ENCODE measurements at places on chromosomes 4 and X.

- no peak for DNase-seq
Measured at GRCh38 chr4:87657525-87657924, 7.4 kb downstream of the DMP1 start.

GRCh38 chr4:56026596-56026995, 77.9 kb downstream of the CEP135 start:
- no peak for DNase-seq

- DNase-seq = no peak
Measured at GRCh38 chrX:150036641-150037040, 98.3 kb upstream of the EOLA2 start.

GRCh38 chr4:182560358-182560757, 317.2 kb downstream of the TENM3 start:
- no peak for DNase-seq

- no peak for DNase-seq
Measured at GRCh38 chr4:25457053-25457715, 80.1 kb downstream of the ANAPC4 start.

- DNase-seq = no peak
Measured at GRCh38 chr4:8067945-8068896, 90.4 kb downstream of the ABLIM2 start.

GRCh38 chr4:184444953-184445309, 29.4 kb downstream of the IRF2 start:
- DNase-seq = peak; percentile 27

GRCh38 chr4:10529291-10530136, 72.3 kb upstream of the ZNF518B start:
- no peak for DNase-seq

DNA sequence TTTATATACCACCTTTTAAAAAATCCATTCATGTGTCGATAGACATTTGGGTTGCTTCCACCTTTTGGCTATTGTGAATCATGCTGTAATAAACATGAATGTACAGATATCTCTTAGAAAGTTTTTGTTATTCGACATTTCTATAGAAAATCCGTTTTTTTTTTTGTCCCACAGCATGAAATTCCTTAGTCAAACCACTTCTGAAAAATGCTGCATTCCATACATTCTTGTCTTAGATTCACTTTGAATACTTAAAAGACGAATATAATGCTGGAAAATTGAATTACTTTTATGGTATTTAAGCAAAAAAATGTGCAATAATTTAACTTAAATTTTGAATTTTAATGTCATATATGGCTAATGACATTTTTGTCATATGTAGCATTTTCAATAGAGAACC, 1345.5 kb downstream of the TECRL start:
- DNase-seq = no peak

- no peak for DNase-seq
Measured at GRCh38 chr4:142557239-142557801, 288.8 kb downstream of the INPP4B start.

DNA sequence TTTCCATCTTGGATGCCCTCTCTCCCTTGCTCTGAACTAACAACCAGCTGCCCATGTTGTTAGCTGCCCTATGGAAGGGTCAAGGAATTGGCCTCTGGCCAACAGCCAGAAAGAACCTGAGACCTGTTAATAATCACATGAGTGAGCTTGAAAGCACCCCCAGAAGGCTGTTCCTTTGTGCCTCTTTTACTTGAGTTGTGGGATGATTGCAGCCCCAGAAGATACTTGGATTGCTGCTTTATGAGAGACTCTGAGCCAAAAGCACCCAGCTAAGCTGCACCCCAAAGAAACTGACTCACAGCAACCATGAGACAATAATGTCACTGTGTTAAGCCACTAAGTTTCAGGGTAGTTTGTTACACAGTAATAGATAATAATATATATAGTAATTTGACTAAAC, 73.3 kb downstream of the FRYL start:
- no peak for DNase-seq

DNA sequence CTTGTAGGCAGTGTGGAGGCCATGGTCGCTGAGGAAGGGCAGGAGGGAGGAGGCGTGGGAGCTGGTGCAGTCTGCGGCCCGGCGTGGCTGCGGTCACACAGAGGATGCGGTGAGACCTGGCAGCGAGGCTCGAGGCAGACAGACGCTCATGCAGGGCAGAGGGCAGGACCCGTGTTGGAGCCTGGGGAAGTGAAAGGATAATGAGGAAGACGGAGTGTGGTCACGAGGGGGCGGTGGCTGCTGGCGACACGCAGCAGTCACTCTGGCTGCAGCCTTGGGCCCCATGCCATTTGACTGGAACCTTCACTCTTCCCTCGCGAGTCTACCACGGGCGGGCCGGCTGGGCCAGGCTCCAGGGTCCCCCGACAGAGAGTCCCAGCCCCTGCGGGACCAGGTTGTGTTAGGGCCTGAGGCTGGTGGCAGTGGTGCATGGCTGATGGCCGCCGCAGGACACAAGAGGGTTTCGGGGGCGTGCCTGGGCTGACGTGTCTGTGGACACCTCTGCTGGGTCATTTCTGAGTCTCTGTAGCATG, 68.8 kb upstream of the HGFAC start:
- DNase-seq = no peak

DNA sequence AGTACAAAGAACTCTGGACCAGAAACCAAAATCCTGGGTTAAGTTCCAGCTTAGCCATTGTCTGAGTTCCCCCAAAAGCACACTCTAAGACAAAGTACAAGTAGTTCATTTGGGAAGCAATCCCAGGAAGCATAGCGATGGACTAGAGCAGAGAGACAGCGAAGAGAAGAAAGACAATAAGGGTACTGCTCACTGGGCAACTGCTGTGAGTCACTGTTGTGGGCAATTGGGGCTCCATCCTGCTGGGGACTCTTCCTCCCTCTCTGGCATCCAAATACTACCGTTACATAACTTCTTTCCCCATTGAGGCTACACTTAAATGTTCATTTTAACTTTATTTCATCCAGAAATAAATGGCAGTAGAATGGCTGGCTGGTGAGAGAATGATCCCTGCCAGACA, 14.1 kb downstream of the SRPX start:
- DNase-seq = no peak

- no peak for DNase-seq
Measured at GRCh38 chr4:27198246-27198645, 337.6 kb downstream of the STIM2 start.

DNA sequence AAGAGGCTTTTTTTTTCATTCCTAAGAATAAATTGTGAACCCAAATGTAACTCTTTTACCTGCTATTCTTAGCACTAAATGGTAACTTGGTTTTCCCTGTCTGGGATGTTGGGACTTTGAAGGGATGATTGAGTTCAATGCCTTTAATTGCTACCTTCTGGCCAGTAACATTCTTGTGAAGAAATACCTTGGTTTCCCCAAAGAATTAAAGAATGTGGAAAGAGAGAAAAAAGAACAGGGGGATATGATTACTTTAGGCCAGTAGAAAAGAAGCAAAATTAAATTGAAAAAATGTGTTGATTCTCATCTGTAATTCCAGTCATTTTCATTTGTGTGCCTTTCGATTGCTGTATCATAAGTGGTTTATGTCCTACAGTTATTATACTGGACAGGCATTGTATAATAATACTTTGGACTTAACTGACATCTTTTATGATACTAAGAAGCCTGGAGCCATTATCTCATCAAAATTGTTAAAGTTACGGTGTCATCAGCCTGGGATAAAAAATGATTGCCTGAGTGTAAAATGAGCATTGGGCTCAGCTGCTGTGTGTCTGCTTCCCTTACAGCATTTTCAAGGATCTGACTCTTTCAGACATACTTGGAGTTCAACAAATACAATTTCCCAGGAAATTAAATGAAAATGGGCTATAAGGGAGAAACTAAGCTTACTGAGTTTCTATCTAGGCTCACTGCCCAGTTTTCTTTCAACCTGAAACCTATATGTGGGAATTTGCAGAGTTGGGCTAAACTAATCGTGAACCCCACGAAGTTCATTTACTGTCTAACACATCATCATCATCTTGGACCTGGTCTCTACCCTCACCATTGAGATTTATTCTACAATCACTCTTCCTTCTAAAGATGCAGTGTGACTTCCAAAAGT, 146.3 kb downstream of the SHROOM3 start:
- DNase-seq = no peak

DNA sequence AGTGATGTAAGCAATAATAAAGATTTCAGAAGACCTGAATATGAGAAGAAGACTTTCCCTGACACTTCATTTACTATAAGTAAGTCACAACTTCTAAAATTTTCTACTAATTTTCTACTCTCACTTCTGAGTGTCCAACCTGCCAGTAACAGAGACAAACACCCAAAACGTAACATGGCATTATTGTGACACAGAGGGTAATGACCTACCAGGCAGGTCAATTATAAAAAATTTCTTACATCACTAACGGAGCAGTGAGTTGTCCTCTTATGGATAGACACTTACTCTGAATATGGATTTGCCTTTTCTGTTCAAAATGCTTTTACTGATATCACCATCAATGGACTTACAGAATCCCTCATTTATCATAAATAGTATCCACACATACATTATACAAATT, 405.9 kb upstream of the MAGEB16 start:
- no peak for DNase-seq

- DNase-seq = no peak
Measured at GRCh38 chrX:17374619-17375366, at the start of gene NHS. Gene NHS (plus strand): TSS chrX:17375200. CDS start chrX:17375758, 558 bp downstream.

- DNase-seq = no peak
Measured at GRCh38 chr4:70538869-70539268, 20.5 kb downstream of the AMTN start.

DNA sequence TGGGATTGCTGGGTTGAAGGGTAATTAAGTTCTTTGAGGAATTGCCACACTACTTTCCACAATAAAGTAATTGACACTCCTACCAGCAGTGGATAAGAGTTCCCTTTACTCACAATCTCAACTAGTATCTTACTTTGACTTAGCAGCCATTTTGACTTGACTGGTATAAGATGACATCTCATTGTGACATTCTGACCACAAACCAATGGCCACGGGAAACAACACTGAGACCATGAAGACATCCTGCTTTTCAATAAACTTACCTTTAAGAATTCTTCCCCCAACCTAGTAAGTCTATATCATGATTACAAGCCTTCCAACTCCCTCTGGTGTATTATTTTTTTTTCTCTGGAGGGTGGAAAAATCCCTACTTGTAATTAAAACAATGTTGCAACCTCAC, 66.9 kb upstream of the WDR1 start:
- no peak for DNase-seq
